ENCODE measurements at places on chromosomes 5 and 9.

GRCh38 chr5:175485631-175486030, 7.3 kb downstream of the SFXN1 start:
- no peak for DNase-seq

- no peak for DNase-seq
These were observed 32.1 kb downstream of the PRKACG start for GRCh38 chr9:68981789-68982188.

DNA sequence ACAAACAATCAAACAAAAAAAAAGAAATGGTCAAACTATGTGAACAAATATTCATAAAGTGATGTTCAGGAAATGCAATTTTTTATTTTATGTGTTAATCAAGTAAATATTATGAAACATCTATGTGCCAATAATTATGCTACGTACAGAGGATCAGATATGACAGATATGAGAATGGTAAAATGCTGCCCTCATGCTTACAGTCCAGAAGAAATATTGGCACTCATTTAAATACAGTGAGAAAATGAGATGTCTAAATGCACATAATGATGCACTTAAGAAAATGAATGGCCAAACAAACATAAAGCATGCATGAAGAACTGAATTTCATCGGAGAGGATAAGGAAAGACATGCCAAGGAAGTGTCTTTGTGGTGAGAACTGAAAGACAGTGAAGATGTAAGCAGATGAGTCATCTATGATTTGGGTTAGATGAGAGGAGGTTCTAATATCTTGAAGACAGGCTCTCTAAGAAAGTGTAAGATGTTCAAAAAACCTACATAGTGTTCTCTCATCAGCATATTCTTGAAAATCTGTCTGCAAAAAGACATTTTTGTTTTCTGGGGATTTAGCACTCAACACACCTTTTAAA, 1231.1 kb upstream of the ACO1 start:
- no peak for DNase-seq

GRCh38 chr9:76502746-76503145, 43.8 kb downstream of the GCNT1 start:
- no peak for DNase-seq

DNA sequence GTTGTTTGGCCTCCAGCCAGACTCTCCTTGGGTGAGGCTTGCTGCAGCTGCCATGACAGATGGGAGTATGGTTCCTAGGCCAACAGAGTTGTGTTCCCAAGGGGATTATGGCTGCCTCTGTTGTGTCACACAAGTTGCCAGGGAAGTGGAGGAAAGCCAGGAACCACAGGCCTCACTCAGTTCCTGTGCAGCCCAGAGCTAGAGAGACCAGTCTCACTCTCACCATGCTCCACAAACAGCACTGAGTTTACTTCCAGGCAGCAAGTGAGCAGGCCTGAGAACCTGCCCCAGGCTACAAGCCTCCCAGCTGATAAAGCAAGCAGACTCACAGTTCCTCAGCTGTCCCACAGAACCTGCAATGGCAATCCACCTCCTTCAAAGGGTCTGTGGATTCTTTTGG, 273.6 kb upstream of the TAS2R1 start:
- DNase-seq = no peak
